ENCODE measurements at places on chromosomes 16 and 17. TPM values are rescaled to one million over a fixed set of nuclear protein-coding genes. Genes with fewer than 3 reads are reported as not detected.

LSM12 gene
- total RNA-seq = 39.8 TPM

METRN gene
- total RNA-seq = 30.4 TPM

HSD17B2 gene
- total RNA-seq = 3.1 TPM

CHD9NB gene
- total RNA-seq = 1.1 TPM

ABCA9 gene
- 11.1 TPM for total RNA-seq

ASGR1 gene
- total RNA-seq = 4.3 TPM

GRCh38 chr16:52411011-52411410, 135.9 kb downstream of the TOX3 start:
- no peak overlapping the region for H3K4me3 ChIP-seq
- H3K27me3 ChIP-seq = no peaks in the 10 kb centered on the region
- no peak overlapping the region for H3K27ac ChIP-seq
- no peaks in the 10 kb centered on the region for H3K36me3 ChIP-seq
- H3K4me1 ChIP-seq = no peaks in the 10 kb centered on the region
- DNase-seq = no peak

DNA sequence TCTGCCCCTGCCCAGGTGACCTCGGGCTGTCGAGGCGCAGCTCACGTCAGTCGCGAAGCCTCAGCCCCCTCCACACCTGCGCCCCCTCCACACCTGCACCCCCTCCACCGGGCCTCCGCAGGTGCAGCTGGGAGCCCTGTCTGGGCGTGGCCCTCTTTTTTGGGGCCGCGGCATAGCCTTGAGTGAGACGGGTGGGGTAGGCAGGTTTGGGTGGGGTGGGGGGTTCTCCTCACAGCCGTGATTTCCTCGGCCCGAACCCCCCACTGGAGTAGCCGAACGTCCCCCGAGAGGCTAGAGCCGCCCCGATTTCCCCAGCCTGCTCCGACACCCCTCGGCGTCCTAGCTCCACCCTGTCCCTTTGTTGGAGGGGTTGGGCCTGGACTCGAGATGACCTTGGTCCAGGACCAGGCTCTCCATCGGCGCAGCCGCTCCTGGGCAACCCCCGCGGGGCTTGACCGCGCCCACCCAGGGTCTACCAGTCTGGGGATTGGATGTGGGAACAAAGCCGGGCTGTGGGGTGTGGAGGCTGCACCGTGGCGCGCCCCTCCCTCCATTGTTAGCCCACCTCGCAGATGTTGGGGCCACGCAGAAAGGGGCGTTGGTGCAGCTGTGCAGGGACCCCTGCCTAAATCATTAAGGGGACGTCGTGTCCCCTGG, 626 bp downstream of the TUBB3 start:
- DNase-seq = no peak
- H3K27ac ChIP-seq = no peak overlapping the region
- peaks cover 49% of the 10 kb centered on the region for H3K27me3 ChIP-seq
- peak overlapping the region; percentile 55 for H3K4me3 ChIP-seq

DNA sequence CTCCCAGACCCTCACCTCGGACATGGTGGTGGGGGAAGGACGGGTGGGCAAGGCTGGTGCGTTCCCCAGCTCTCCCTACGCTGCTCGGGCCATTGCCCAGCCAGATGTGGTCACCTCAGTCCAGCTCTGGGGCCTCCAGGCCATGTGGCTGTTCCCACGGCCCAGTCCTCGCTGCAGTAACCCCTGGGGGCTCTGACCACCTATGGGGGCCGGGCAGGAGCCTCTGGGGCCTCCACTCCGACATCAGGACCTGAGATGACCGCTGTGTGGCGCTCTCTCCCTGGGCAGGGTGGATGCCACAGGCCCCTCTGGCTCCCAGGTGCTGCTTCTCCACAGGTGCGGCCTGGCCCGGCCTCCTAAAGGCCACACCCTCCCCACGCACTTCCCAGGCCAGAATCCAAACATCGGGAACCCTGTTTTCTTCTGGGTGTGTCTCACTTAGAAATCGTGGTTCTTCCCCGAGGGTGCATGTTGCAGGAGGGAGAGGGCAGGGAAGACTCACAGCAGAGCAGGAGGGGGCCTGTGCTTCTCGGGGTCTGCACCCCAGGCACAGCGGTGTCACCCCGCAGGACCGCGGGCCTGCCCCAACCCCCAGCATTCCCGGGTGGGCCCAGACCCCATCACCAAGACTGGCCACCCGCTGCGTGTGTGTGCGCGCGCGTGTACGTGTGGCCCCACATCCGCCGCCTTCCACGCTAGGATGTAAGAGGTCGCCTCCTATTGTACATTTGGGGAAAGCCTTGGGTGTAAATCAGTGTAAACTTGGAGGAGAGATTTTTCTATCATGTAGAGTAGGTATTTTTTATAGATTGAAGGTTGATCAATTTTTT, 5.9 kb upstream of the CAPN15 start:
- DNase-seq = no peak
- no peak overlapping the region for H3K4me3 ChIP-seq
- peaks cover 9% of the 10 kb centered on the region for H3K4me1 ChIP-seq
- H3K27me3 ChIP-seq = no peaks in the 10 kb centered on the region
- H3K36me3 ChIP-seq = peaks cover 22% of the 10 kb centered on the region

DNA sequence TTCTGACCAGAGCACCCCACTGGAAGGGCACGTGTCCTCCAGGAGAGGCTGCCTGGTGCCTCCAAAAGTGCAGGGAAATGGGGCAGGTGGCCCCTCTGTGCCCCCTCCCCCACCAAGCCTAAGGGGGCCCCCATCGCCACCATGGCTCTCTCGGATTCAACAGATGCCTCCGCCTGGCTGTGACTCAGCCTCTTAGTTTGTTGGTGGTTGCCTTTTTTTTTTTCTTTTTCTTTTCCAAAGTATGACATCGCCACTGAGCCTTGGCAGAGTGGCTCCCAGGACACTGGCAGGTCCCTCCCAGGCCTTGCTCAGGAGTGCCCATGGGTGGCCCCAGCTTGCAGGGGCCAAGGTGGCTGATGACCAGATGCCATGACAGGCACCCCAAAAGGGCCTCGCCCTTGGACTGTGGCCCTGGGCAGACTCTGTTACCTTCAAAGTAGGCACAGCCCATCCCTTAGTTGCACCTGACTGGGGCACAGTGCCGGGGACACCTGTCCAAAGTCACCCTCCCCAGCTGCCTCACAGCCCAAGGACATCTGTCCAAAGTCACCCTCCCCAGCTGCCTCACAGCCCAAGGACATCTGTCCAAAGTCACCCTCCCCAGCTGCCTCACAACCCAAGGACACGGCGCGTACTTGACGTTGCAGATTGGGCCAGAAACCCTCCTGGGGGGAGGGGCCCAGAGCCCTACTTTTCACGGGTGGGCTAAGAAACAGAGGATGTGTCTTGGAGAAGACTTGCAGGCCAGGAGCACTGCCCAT, 29.6 kb downstream of the NPTX1 start:
- H3K36me3 ChIP-seq = no peaks in the 10 kb centered on the region
- no peak for DNase-seq
- no peaks in the 10 kb centered on the region for H3K4me1 ChIP-seq
- H3K4me3 ChIP-seq = no peak overlapping the region
- no peak overlapping the region for H3K27ac ChIP-seq

DNA sequence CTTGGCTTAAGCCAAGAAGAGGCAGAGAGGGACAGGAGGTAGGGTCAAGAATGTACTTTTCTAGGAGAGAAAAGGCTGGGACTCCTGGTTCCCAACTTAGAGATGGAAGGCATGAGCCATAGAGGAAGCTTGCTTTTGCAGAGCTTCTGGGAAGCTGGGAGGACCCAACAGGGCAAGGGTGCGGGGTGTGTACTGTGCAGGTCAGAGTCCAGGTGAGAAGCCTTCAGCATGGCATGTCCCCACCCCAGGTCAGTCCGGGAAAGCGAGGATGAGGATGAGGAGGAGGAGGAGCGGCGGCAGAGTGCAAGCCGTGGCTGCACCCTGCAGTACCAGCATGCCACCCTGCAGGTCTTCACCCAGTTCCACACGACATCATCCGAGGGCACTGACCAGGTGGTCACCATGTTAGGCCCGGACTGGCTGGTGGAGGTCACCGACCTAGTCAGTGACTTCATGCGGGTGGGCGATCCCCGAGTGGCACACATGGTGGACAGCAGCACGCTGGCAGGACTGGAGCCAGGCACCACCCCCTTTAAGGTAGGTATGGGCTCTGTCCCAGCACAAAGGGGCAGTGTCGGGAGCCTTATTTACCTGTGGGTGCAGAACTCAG, 55.3 kb downstream of the TMEM132E start:
- peak; percentile 40 for DNase-seq
- H3K27me3 ChIP-seq = peaks cover 40% of the 10 kb centered on the region
- peaks cover 6% of the 10 kb centered on the region for H3K4me1 ChIP-seq
- no peak overlapping the region for H3K27ac ChIP-seq

- H3K4me1 ChIP-seq = peaks cover 17% of the 10 kb centered on the region
- H3K27ac ChIP-seq = no peak overlapping the region
- H3K4me3 ChIP-seq = no peak overlapping the region
- no peak for DNase-seq
These were observed 35.2 kb downstream of the MBTD1 start for GRCh38 chr17:51224402-51225262.

- H3K27me3 ChIP-seq = no peaks in the 10 kb centered on the region
- no peak overlapping the region for H3K4me3 ChIP-seq
- no peak for DNase-seq
- no peak overlapping the region for H3K27ac ChIP-seq
- no peaks in the 10 kb centered on the region for H3K4me1 ChIP-seq
These were observed 183.8 kb upstream of the SOX9 start for GRCh38 chr17:71936977-71937376.

DNA sequence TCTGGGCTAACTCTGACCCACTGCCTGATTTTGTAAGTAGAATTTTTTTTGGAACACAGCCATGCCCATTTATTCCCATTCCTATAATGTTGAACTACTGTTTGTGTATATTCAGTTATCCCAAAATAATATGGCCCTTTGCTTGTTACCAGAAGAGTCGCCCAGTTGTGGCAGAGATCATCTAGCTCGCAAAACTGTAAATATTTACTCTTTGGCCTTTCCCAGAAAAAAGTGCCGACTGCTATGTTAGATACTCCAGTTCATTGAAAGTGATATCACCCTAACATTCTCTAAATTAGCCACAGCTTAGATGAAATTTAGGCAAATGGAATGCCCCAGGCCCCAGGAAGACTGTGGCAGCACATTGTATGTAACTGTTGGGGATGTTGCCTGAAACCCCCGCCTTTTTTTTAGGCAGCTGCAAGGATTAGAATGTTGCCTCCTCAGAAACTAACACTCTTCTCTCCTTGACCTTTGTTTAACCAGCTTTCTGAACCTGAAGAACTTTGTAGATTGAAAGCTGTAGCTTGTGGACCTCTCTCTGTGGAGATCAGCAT, 19.1 kb downstream of the WWOX start:
- H3K27ac ChIP-seq = no peak overlapping the region
- DNase-seq = no peak
- no peaks in the 10 kb centered on the region for H3K27me3 ChIP-seq
- no peak overlapping the region for H3K4me3 ChIP-seq
- H3K4me1 ChIP-seq = no peaks in the 10 kb centered on the region

DNA sequence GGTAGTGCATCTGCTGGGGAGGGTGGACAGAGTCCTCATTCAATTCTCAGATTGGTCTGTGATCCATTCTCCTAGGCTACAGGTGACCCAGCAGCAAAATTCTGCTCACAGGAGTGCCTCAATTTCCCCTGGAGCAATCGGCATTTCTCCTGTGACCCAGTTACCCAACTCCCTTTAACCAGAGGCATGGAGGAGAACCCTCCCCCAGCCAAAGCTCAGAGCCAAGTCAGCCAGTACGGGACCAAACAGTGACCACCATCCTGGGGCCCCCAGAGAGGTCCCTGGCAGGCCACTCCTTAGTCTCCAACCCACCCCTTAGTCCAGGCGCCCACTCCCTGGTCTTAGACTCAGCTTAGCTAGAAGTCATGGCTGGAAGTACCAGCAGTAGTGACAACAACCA, 75.6 kb downstream of the DYNLRB2 start:
- H3K36me3 ChIP-seq = no peaks in the 10 kb centered on the region
- no peaks in the 10 kb centered on the region for H3K27me3 ChIP-seq
- no peaks in the 10 kb centered on the region for H3K4me1 ChIP-seq
- no peak overlapping the region for H3K4me3 ChIP-seq
- H3K27ac ChIP-seq = no peak overlapping the region
- no peak for DNase-seq

GRCh38 chr17:75124819-75125162, 6.8 kb downstream of the NT5C start:
- no peak overlapping the region for H3K4me3 ChIP-seq
- peaks cover 23% of the 10 kb centered on the region for H3K36me3 ChIP-seq
- H3K27ac ChIP-seq = peak overlapping the region; percentile 72
- no peak for DNase-seq
- H3K27me3 ChIP-seq = no peaks in the 10 kb centered on the region
- peaks cover 14% of the 10 kb centered on the region for H3K4me1 ChIP-seq

GRCh38 chr16:86498155-86498670, 12.1 kb upstream of the FOXF1 start:
- H3K4me1 ChIP-seq = no peaks in the 10 kb centered on the region
- DNase-seq = no peak
- peak overlapping the region; percentile 35 for H3K4me3 ChIP-seq

DNA sequence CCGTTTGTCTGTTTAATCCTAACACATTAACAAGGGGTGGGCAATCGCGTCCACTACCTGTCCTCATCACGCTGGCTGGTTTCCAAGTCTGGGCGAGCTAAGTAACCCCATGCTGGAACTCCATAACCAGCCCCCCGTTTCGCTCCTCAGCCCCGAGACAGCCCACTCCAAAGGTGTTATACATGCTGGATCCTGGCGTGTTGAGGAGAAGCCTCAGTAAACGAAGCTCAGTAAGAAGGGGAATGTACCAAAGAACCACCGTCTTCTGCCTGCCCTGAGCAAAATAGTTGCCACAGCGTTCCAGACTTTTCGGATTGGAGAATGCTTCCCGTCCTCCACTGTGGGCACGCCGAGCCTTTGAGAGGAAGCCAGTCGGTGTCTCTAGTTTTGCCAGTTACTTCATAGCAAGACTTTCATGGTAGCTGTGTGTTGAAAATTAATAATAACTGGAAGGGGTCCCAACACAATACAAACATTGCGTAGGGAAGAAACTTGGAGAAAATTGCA, 16.1 kb upstream of the C17orf78 start:
- H3K27ac ChIP-seq = peak overlapping the region; percentile 87
- peak overlapping the region; percentile 89 for H3K4me3 ChIP-seq
- H3K4me1 ChIP-seq = peaks cover 22% of the 10 kb centered on the region
- DNase-seq = no peak

GRCh38 chr16:14131774-14132695, 60.9 kb downstream of the MRTFB start:
- no peak for DNase-seq
- H3K27ac ChIP-seq = no peak overlapping the region
- H3K36me3 ChIP-seq = no peaks in the 10 kb centered on the region
- H3K27me3 ChIP-seq = no peaks in the 10 kb centered on the region
- peaks cover 5% of the 10 kb centered on the region for H3K4me1 ChIP-seq
- no peak overlapping the region for H3K4me3 ChIP-seq
